ENCODE measurements at places on chromosomes 16 and 17.

- DNase-seq = no peak
Measured at GRCh38 chr17:49845321-49845720, 2.5 kb downstream of the TAC4 start.

DNA sequence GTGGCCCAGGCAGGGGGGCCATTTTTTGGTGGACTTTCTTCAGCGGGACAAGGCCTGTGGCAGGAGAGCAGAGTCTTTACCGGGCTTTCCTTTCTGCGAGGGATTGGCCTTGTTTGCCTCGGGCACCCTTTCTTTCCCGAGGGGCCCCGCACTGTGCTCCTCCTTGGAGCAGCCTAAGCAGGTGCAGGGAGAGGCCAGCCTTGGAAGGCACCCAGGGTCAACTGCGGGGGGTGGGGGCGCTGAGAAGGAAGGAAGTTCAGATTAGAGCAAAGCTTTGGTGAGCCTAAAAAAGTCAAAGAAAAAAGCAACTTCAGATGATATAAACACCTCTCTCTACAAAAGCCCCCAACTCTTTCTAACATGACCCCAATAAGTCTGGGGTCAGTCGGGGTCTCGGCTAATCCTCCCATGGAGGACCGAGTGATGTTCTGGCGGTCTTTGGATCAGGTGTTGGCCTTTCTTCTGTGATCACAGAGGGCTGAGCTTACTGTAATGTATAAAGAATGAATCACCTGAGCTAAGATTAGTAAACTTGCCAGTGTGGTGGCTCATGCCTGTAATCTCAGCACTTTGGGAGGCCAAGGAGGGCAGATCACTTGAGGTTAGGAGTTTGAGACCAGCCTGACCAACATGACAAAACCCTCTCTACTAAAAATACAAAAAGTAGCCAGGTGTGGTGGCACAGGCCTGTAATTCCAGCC lies 63.0 kb downstream of the PGS1 start:
- no peak for DNase-seq

DNA sequence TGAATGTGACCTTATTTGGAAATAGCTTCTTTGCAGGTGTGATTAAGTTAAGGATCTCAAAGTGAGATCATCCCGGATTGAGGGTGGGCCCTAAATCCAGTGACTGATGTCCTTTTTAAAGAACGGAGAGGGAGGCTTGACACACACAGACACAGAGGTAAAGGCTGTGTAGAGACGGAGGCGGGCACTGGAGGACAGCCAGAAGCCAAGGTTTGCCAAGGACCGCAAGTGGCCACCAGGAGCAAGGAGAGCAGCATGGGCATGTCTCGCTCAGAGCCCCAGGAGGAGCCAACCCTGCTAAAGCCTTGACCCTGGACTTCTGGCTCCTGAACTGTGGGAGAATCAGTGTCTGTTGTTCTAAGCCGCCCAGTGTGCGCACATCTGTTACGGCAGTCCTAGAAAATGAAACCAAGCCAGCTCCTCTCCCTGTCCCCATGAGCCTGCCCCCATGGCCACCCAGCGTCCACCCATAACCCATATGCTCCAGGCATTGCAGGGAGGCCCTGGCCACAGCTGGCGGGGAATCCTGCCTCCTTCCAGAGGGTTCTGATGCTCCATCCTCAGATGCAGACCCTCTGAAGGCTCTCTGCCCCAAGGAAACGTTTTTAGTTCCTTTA lies 15.2 kb downstream of the CNGB1 start:
- no peak for DNase-seq

- no peak for DNase-seq
Measured at GRCh38 chr16:88638323-88639230, at the start of gene IL17C. IL17C (plus strand) TSS chr16:88638572; CDS start chr16:88638642, 70 bp downstream.

DNA sequence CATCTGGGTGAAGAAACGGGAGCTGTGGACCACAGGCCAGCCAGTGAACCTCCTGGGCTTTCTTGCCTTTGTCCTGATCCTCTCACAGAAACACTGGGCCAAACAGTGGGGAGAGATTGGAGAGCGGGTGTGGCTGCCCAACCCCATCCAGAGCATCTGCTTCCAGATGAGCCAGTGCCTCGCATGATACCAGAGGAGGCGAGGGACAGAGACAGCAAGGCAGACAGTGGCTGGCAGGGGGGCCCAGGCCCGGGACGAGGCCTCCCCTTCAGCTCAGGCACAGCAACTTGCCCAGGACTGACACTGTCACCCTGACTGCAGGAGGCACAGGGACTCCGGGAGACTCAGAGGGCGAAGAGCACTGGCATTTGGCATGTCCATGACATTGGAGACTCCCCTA lies 12.0 kb downstream of the ARHGEF15 start:
- DNase-seq = peak; percentile 58

GRCh38 chr16:68417711-68418301 lies 30.5 kb downstream of the SMPD3 start:
- DNase-seq = no peak

- no peak for DNase-seq
Measured at GRCh38 chr16:70795296-70795912, 5.6 kb downstream of the VAC14 start.

DNA sequence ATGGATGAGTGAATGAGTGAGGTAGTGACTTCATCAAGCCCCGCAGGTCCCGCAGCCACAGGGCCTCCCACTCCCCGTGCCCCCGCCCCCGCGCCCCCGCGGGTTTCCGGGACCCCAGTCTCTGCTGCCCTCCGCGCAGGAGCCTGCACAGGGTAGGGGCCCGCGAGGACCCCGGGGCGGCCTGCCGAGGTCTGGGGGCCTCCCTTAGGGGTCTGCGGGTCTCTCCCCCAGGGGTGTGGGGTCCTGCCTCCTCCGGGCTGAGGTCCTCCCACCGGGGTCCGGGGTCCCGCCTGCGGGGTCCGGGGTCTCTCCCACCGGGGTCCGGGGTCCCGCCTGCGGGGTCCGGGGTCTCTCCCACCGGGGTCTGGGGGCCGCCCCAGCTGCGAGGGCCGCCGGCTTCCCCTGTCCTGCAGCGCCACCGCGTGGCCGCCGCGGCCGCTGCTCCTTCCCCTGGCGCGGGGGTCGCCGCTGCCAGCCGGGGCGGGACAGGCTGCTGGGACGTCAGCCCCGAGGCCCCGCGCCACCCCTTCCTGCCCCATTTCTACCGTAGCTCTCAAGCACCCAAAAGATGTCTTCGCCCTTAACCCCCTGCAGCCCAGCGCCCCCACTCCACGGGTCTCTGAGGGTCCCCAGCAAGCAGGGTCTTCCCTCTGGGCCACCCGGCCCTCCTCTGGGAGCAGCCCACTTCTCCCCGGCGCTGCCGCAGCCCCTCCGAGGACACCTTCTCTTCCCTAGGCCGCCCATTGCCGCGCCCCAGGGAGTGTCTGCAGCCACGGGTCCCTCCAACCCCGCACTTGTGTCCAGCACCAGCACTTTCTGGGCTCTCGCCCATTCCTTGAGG lies 10.4 kb upstream of the CHMP6 start:
- DNase-seq = no peak

GRCh38 chr17:41539979-41540701 lies 12.0 kb upstream of the KRT19 start:
- DNase-seq = no peak

GRCh38 chr17:42456223-42457106 lies 2.2 kb upstream of the ATP6V0A1 start:
- DNase-seq = no peak

DNA sequence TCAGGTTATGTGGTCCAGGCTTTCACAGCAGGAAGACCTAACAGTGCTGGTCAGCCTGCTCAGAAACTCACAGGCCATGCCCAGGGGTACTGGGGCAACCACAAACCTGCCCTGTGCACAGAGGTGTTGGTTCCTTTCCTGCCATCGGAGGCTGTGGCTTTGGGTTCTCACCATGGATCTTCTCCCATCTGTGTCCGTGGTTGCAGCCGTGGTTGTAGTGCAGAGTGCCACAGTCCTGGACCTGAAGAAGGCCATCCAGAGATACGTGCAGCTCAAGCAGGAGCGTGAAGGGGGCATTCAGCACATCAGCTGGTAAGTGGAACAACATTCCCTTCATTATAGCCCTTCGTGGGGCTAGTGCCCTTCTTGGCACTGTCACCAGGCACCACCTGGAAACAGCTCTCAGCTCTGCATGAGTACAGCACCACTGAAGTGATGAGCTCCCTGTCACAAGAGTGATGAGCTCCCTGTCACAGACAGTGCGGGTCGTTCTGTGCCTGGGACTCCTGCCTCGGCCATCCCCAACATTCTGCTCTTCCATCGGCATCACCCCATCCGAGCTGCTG lies 2.0 kb downstream of the SNRNP25 start:
- DNase-seq = no peak
